ENCODE measurements at places on chromosomes 4 and X. TPM values are rescaled to one million over a fixed set of nuclear protein-coding genes. Genes with fewer than 3 reads are reported as not detected.

GRCh38 chr4:185424905-185425646 is 688 bp downstream of the UFSP2 start:
- peak; percentile 49 for DNase-seq

- no peak for DNase-seq
Measured at GRCh38 chr4:23035521-23036056, 342.9 kb downstream of the GBA3 start.

DNA sequence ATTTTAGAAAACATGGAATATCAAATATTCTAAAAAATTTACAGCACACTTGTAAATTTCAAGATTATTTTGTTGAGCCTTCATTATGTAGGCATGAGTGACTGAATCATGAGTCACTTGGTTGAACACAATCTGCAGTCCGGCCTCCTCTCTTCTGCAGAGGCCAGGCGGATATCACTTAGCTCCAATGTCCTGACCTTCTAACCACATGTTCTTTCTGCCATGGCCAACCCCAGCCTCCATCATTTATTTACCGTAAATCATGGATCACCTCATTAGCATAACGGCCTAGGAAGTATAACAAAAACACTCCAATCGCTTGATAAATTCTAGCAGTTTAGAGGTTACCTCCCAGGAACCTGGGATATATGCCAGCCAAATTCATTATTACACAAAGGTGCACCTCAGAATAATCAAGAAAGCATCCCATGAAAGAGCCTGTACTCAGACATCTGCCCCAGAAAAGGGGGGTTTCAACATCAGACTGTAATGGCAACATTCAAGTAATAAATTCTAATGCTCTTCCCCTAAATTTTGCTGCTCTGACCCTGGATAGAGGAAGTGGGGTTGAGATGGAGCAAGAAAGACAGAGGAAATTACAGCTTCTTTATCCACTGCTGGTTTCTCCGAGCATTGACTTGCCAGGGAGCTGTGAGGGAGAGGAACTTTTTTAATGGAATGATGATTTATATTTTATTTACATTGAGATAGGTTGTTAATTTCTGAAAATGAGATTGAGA is 2153.6 kb upstream of the AGA start:
- no peak for DNase-seq

DNA sequence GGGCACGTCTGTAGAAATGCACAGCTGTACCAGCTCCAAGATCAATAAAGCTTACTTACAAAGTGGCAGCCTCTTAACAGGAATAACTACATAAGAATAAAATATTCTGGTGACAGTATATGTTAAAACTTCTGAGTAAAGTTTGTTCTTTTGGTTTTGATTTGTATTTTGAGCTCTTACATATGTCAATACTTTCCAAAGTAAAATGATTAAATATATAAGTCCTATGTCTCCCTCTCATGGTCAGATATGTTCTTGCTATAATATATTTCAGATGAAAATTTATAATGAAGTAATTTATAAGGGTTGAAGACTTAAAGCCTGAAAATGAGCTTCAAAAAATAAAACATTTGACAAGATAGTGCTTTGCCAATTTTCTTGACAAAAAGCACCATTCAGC is 254.4 kb downstream of the NPFFR2 start:
- DNase-seq = no peak

- DNase-seq = no peak
Measured at GRCh38 chr4:24164797-24165196, 274.9 kb upstream of the PPARGC1A start.

- no peak for DNase-seq
Measured at GRCh38 chr4:60657807-60658206, 542.3 kb upstream of the ADGRL3 start.

DNA sequence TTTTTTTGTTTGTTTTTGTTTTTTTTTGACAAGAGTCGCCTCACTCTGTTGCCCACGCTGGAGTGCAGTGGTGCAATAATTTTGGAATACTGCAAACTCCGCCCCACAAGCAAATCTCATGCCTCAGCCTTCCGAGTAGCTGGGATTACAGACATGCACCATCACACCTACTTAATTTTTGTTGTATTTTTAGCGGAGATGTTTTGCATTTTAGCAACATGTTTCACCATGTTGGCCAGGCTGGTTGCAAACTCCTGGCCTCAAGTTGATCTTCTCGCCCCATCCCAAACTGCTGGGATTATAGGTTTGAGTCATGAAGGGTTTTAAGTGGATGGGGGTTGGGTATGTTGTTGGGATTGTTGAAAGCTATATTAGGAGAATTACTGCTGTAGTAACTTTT is 270.9 kb upstream of the LCORL start:
- no peak for DNase-seq

DNA sequence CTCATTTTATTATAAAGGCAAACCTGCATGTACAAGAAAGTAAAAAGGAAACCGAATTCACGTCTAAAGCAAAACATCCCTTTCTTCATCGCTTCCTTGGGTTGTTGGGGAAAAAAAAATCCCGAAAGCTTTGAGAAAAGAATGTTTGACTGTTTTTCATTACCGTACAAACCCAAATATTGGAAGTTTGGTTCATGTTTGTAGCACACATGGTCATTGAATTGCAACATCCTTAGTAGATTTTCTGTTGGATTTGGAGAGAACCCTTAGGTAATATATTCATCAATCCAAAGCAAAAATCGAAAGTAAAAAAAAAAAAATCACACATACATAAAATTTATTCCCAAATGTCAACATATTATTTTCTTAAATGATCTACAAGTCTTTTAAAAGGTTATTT is 420.3 kb downstream of the MAPK10 start:
- DNase-seq = no peak

DNA sequence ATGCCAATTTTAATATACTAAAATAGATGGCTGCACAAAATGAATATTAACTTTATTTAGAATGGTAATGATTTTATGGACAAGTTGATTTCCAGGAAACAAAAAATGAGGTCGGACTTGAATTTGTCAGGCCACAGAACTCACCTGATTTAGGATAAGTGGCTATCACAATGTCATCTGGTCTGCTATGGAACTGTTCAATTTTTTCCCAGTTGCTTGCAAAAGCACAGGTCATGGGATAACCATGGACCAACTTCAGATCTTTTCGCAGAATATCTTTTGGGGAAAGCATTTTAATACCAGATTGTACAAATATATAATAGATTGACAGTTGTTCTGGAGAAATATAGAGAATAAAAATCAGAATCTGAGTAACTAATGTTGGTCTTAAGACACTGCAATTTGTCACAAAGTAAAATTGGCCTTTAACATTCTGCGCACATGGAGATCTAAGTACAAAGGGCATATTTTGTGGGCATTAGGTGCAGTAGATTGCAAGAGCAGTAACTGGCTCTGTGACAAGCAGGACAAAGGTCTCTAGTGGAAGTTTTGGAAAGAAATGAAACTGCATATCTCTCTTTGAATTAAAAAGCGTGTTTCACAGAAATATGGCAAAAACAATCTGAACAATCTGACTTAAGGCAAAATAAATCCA is 5.4 kb downstream of the SULT1B1 start:
- DNase-seq = no peak

DNA sequence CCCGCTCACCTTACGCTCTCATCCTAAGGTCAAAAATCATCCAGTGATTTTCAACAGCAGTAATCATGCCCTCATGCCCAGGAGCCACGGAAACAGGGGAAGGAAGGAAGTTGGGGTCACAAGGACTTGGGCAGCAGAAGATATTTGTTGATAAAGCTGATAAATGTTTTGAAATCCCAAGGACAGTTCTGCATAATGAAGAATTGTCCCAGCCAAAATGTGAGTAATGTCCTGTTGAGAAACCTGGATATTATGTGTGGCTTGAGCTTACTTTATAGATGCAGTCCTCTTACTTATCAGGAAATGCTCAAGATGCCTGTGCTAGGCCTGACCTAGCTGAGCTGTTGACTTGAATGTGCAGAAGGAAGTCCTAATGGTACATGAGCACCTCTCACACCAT is 263.0 kb upstream of the ZFP42 start:
- no peak for DNase-seq

DNA sequence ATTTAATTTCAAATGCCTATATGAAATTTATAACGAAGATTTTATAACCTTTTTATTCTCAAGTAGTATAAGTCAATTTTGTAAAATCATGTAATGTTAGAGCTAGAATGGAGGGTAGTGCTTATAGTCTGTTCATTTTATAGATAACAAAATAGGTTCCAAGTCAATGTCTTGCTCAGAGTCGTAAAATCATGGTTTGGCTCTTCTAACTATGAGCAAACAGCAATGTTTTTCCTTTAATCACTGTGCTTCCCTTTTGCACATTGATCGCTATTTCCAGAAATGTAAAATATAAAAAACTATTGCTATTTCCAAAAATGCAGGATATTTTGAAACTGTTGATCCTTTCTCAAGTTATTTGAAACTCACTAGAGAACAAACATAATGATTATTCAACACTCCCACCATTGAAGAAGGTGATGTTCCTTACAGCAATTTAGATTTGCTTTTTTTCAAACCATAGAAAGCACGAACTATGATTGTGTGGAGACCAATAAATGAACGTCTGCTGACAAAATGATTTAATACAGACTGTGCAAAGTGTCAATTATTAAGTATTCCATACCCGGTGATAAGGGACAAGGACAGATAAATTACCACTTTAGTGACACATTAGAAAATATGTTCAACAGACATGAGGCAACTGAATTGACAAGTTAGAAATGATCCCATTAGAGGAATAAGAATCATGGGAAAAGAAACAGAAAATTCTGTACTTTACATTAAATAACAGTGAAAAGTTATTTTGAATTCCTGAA is 412.1 kb upstream of the TECRL start:
- DNase-seq = no peak

DNA sequence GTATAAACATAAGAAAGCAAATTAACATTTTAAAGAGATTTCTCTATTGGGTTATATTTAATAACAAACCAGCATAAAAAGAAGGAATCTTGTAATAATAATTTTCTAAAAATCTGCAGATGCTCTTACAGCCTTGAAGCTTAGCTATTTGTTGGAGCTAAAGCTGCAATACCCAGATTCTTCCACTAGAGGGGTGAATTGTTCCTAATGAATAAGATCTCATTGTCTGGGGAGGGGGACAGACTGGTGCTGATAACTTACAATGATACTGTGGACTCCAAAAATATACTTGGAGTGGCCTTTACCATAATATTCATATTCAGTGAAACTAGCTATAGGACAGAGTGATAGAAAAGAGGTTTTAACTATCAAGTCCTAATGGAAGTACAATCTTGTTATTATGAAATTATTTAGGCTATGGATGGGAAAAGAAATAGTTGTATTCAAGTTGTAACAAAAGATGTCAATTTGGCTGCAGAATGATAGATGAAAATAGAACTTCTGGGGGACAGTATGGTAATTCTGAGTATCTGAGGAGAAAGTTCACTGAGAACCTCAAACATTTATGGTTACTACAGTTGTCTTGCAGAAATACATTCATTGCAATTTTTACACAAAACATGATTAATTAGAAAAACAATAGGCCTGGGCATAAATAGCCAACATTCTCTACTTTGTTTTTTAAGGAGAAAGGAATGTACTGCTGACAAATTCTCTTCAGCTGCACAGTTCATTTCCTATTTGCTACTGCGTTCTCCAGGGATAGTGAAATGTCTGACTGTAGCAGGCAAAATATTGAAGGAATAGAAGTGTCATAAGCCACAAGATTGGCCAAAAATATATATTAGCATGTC is 443.3 kb downstream of the GBA3 start:
- no peak for DNase-seq

- no peak for DNase-seq
Measured at GRCh38 chrX:19585332-19586082, 70.2 kb upstream of the MAP3K15 start.

GRCh38 chr4:2305766-2306501 is 44.0 kb upstream of the MXD4 start:
- DNase-seq = no peak

DNA sequence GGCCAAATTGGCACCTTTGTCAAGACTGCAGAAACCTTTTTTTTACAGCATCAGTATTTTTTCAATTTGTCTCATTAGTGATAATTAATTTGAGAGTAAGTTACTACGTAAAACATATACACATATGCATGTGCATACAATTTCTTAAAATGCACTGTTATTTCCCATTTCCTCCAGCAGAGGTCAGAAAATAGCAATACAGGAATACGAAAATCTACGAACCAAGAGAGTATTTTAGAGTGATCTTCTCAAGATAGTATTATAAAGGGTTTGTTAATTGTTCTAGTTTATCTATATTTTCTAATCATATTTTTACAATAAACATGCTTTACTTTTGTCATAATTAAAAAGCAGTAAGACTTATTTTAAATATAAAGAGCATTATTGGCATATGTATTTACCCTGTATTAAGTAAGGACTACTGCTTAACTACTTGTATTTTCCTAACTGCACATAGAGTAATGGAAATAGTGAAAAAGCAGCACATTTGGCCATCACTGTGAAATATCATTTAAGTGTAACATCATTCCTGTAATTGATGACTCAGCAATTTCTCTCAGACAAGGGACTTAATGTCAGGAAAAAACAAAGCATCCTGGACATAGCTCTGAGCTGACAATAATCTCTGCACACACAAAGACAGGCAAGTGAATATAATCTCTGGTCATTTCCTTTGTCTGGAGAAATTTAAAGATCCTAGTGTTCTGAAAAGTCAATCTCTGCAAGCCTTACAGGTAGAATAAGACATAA is 45.6 kb downstream of the MAOB start:
- DNase-seq = peak; percentile 12

GRCh38 chrX:148466292-148466691 is 34.1 kb upstream of the AFF2 start:
- DNase-seq = no peak

DNA sequence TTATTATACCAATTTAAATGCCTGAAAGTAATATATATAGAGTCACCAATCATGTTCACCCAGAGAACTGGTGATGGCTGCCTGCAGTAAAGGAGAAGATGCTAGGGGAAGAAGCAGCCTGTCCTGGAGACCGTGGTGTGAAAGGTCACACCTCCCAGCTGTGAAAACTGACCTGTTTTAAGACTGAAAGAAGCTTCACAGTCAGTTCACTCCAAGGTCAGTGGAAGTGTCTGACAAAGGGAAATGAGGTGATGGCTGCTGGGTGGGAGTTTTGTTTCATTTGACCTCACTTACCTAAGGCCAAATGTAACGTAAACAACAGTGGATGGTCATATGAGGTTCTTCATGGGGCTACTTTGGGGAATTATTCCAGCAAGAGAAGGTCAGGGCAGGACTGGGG is 352.1 kb upstream of the GATB start:
- no peak for DNase-seq

GRCh38 chr4:152763796-152764195 is 15.7 kb downstream of the TIGD4 start:
- DNase-seq = no peak

- no peak for DNase-seq
Measured at GRCh38 chr4:89305712-89306437, 1.7 kb downstream of the GPRIN3 start.

The WDR17 gene
- polyA plus RNA-seq = 9.7 TPM

The ADGRG4 gene
- polyA plus RNA-seq = not detected

The RNF150 gene
- 15.2 TPM for polyA plus RNA-seq

The MXRA5 gene
- polyA plus RNA-seq = 0.20 TPM

The MGAT4D gene
- not detected for polyA plus RNA-seq

The SPIN2A gene
- polyA plus RNA-seq = 3.5 TPM

The SNCA gene
- 59.6 TPM for polyA plus RNA-seq

The ETDB gene
- not detected for polyA plus RNA-seq

The POU4F2 gene
- polyA plus RNA-seq = not detected

The FGFR3 gene
- 77.7 TPM for polyA plus RNA-seq

The MAMLD1 gene
- 14.8 TPM for polyA plus RNA-seq

The DMRTC1 gene
- polyA plus RNA-seq = 0.52 TPM

The SERPINA7 gene
- polyA plus RNA-seq = not detected

The NEK1 gene
- polyA plus RNA-seq = 30.5 TPM

The TMEM150C gene
- 17.4 TPM for polyA plus RNA-seq

The RHOXF2 gene
- polyA plus RNA-seq = not detected
